Ovary (tissue), 10 donors: ENCODE measurements at places on chromosomes 4 and X. TPM values are rescaled to one million over a fixed set of nuclear protein-coding genes. Genes with fewer than 3 reads are reported as not detected.

CLDN34 gene
- 0.82 TPM for total RNA-seq

IRF2 gene
- 27.8 TPM for total RNA-seq

GYG2 gene
- 0.72 TPM for total RNA-seq

TCEAL7 gene
- total RNA-seq = 12.9 TPM

VEGFD gene
- 0.57 TPM for total RNA-seq

- no peak for DNase-seq
Observed at GRCh38 chrX:119003462-119003861, 29.0 kb downstream of the LONRF3 start.

DNA sequence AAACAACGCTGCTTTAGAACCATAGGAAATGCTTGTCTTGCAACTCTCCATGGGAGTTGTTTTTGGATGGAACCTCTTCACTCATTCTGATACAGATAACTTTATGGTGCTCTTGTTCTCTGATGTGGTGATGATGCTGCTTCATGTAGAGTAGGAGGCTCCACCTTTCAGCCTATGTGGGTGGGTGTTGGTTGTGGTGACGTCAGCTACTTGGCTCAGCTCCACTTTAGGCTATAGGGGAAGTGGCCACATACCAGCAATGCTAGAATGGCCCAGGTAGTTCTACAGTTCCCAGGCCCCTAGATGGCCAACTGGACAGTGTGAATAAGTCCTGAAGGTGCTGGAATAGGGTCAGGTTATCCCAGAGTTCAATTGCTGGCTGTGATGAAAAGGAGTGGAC is 192.1 kb downstream of the TBX22 start:
- no peak for DNase-seq

DNA sequence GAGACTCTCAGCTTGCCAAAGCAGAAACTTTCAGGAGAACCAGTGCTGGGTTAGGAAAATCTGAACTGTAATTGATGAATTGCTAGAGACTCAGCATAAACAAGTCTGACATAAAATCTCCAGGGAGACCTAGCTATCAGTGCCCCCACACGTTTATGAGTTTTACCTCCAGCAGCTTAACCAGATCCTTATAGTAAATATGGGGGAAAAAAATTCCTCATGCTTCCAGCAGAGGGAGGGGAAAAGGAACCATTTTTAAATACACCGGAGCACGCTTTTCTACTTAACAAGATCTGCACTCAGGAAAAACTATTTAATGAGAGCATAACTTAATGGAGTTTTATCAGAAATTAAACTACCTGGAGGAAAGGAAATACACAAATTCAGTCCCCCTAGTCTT is 1040.7 kb upstream of the INTU start:
- no peak for DNase-seq

DNA sequence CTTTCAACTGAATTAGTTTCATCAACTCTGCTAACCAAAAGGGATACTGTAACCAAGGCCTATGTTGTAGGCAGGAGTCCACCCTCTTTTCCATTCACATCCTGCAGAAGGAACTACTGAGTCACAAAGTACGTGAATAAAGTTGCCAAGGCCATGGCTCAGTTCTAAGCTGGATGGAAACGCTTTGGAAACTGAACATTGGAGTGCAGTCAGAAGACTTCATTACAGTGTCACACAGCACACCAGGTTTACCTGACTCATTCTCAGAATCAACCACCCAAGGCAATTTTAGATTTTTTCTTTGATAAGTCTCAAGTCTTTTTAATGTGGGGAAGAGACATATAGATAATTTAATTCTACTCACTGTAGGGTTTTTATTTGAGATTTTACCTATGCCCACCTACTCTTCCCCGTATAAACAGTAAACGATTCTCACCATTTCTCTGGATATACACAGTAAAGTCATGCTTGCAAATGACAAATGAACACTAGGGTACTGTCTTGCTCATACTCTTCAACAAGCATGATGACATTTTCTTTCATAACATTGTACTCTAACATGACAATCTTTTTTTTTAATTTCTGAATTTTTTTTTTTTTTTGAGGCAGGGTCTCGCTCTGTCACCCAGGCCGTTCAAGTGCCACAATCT is 58.9 kb upstream of the RBM47 start:
- DNase-seq = no peak

- no peak for DNase-seq
Observed at GRCh38 chr4:39655211-39655610, 16.5 kb upstream of the SMIM14 start.

- no peak for DNase-seq
Observed at GRCh38 chrX:14899607-14900006, 26.4 kb downstream of the MOSPD2 start.

DNA sequence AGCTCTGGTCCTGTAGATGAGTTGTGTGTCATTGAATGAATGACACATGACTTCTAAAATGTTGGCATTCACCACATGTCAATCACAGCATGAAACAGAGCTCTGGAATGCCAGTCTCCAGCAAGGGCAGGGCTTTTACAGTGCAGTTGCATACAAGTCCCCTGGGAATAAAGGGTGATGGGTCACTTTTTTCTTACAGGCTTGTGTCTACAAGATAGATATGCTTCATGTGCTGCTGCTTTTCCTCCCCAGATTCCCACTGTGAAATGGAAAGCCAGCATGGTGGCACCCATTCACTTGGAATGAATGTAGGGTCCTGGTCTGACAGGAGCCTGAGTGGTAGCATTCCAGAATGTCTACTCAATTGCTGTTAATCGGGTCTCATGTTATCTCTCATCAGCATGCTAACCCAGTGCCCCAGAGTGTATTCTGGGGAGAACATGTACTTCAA is 159.1 kb upstream of the KIT start:
- DNase-seq = no peak

DNA sequence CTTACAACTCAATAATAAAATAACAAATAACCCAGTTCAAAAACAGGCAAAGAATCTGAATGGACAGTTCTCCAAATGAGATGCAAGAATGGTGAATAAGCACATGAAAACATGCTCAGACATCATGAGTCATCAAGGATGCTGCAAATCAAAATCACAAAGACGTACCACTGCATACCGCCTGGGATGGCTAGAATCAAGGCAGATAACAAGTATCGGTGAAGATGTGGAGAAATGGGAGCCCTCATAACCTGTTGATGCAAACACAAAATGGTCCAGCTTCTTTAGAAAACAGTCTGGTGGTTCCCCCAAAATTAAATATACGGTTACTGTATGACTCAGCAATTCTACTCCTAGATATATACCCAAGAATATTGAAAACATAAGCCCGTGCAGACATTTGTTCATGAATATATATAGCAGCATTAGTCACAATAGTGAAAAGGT is 32.5 kb downstream of the AKAP4 start:
- no peak for DNase-seq

- no peak for DNase-seq
Observed at GRCh38 chr4:138659037-138659811, 356.4 kb upstream of the NOCT start.

DNA sequence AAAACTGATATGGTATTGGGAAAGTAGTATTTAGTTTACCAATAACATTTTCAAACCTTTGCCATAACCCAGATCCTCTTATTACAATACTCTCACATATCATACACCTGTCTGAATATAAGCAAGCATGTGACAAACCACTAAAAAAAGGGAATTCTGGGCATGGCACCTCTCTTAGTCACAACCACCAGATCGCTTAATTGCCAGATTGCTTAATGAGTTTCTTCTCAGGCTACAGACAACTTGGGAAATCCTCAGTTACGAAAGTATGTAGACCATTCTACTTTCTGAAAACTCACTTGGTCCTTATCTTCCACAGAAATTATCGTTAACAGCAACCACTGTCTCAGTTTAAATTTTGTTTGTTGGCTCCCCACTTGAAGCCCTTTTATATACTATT is 2.1 kb downstream of the NAF1 start:
- no peak for DNase-seq

DNA sequence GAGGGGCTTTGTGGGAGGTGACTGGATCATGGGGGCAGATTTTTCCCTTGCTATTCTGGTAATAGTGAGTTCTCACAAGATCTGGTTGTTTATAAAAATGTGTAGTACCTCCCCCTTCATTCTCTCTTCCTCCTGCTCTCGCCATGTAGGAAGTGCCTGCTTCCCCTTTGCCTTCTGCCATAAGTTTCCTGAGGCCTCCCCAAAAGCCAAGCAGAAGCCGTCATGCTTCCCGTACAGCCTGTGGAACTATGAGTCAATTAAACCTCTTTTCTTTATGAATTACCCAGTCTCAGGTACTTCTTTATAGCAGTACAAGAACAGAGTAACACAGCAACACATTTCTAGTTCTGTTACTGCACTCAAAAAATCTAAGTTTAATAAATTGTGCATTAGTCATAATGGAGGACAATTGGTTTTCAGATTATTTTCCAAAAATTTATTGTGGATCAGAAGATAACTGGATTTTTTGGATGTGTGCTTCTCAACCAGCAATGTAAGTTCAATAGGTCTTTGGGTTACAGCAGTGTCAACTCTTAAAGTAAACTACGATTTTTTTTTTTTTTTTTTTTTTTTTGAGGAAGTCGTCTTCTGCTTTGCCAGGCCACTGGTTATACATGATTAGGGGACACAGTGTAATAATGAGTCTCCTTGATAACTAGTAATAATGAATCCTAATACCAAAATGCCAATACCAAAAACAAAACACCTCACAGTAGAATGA is 69.9 kb downstream of the CHIC2 start:
- no peak for DNase-seq

- peak; percentile 85 for DNase-seq
Observed at GRCh38 chrX:41275661-41276609, 58.0 kb upstream of the DDX3X start.

- no peak for DNase-seq
Observed at GRCh38 chr4:77347351-77347966, 190.5 kb downstream of the CCNG2 start.

- no peak for DNase-seq
Observed at GRCh38 chr4:184267206-184267608, 49.5 kb upstream of the ENPP6 start.
